ENCODE measurements at places on chromosomes 5 and 9.
A peak's percentile ranks its signal among the peaks of the same experiment; 100 is the strongest.

DNA sequence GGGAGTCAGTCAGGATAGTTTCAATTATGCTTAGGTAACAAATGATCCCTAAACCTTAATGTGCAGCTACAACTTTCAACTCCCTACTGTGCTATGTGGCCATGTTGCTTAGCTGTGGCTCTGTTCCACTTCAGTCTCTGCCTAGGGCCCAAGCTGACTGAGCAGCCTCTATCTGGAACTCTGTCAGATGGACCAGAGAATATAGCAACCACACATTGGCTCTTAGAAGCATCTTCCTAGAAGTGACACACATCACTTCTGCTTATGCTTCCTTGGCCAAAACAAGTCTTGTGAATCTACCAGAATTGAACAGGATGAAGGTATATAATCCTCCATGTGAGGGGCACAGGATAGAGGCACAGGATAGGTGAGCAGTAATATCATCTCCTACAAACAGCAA, 36.7 kb upstream of the TNC start:
- no peak for DNase-seq

DNA sequence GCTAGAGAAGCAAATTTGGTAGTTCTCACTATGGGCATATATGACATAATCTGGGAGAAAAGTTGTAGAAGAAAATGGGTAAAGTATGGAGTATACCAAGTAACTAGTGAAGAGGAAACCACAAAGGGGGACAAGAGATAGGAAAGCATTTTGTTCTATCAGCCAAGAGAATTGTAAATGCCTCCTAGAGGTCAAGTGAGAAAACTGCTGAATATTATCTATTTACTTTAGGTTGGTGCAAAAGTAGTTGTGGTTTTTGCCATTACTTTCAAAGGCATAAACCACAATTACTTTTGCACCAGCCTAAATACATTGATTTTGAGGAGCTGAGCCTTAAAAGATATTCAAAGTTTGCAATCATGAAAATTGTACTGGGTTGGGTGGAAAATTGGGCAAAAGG, 126.7 kb upstream of the GRHPR start:
- no peak for DNase-seq

GRCh38 chr9:18154661-18155060, 319.3 kb upstream of the ADAMTSL1 start:
- DNase-seq, result no peak

DNA sequence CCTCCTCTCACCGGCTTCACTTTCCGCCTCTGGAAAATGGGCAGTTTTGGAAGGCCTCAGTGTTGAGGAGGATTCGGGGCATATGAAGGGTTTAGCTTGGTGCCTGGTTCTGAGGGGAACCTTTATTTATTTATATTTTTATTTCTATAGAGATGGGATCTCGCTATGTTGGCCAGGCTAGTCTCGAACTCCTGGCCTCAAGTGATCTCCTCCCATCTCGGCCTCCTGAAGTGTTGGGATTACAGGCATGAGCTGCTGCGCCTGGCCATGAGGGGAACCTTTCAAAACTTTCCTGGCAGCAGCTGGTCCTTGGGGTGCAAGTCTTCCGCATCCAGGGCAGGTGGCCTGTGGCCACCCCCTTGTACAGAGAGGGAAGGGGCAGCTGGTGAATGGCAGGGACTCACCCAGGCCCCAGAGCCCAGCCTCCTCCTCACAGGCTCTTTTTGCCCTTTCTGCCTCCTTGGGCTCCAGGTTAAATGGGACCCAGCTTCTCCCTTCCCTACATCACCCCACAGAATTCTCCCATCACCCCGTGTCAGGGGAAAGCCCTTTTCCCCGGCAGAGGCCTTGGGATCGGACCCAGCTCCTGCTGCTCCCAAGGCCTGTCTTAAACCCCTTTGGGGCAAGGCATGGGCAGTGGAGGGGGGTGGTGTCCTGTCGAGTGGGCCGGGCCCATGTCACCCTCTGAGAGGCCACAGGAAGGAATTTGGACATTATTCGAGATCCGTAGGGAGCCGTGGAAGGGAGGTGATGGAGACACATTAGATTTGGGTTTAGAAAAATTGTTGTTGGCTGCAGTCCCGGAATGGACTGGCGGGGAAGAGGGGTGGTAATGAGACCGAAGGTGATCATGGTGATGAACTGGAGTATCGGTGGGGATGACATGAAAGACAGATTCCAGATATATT, 5.9 kb downstream of the NCS1 start:
- DNase-seq, result no peak

- DNase-seq, result peak; percentile 75
Observed at GRCh38 chr5:55936100-55936693, 58.6 kb downstream of the IL6ST start.

GRCh38 chr9:129612123-129612522, 8.8 kb downstream of the C9orf50 start:
- DNase-seq, result no peak

DNA sequence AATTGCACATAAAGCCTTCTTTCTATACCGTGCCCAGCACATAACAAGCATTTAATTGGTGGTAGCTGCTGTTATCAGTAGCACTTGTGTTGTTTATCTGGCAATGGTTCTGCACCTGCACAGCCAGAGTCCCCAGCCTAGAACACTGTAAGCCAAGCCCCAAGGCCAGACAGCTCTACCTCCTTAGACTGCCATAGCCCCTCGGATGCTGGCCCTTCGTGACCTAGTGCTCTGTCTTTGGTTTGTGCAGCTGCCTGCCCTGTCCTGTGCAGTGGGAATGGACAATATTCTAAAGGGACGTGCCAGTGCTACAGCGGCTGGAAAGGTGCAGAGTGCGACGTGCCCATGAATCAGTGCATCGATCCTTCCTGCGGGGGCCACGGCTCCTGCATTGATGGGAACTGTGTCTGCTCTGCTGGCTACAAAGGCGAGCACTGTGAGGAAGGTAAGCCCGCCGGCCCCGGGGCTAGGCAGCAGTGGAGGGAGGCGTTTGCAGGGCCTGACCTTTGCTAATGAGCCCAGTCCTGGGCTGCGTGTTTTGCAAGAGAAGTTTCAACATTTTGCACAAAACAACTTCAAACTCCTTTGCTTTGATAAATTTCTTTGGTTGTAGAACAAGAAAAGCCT, 173.3 kb upstream of the WWC1 start:
- no peak for DNase-seq

DNA sequence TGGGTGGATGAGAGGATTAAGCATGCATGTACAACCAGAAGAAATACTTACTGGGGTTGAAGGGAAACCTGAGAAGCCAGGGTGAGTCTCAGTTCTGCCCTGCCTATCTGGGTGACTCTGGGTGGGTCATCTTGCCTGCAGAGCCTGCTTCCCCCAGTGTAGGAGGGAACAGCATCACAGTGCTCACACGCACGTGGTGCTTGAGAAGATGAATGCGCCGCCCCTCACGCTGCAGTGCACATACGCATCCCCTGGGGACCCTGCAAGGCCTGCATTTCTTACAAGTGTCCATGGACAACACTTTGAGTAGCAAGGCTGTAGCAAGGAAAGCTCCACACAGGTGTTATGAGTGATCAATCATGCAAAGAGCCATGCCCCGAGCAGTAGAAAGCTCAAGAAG, 18.7 kb upstream of the GABBR2 start:
- no peak for DNase-seq

DNA sequence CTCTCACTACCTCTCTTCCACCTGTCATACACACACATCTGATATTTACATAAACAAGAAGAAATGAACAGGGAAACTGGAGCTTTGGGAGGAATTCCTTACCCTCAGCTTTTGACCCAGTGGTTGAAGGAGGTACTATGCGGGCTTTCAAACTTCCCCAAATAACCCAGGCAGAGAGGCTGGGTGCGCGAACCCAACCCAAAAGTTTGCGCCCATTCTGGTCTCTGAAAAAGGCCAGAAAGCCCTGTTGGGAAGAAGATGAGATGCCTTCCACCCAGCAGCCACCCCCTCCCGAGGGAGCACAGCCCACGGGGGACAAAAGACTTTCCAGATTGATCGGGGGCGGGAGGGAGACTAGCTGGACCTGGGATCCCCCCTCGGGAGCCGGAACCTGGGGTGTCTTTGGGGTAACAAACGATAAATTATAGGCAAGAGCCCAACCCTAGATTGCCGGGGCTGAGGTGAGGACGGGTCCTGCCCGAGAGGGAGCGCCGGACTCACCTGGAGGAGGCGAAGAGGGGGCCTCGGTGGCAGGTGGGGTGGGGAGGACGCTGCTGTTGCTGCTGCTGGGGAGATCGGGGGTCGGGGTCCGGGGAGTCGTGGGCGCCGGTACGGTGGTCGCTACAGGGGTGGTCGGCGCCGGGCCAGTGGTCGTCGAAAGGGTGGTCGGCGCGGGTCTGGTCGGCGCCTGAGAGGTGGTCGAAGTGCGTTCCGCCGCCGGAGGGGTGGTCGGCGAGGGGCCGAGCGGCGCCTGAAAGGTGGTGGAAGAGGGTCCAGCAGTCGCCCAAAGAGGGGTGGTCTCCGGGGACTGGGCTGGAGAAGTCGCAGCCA, 798 bp downstream of the MEGF9 start:
- DNase-seq, result peak; percentile 7

- no peak for DNase-seq
Observed at GRCh38 chr5:91293131-91293530, 90.0 kb downstream of the ARRDC3 start.

- no peak for DNase-seq
Observed at GRCh38 chr5:151742870-151743294, 15.5 kb downstream of the ATOX1 start.

DNA sequence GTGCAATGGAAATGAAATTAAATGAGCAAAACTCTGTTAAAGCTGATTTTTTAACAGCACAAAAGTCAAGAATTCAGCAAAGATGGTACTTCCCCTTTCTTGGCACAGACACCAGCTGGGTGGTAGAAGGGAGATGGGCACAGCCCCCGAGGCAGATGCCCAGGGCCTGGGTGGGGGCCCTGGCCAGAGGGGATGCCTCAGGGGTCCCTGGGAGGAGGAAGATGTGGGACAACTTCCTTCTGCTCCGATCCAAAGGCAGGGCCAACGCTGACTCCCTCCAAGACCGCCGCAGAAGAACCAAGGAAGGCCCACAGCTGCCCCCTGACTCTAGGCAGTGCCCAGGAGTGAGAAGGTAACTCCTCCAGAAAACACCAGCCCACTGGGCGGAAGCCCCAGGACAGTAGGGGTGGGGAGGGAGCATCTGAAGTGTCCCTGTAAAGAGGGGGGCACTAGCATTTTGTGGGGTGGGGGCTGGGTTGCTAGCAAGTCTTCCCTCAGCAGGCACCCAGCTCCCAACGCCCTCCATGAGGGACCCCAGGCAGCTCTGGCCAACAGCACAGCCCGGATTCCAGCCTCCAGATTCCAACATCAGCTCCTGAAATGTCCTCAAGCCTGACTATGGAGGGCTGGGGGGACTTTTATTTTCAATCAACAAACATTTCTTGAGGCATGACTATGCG, 4.9 kb downstream of the NACC2 start:
- DNase-seq, result no peak

- DNase-seq, result no peak
Observed at GRCh38 chr5:56914678-56915077, 5.3 kb downstream of the SETD9 start.

- no peak for DNase-seq
Observed at GRCh38 chr5:176742246-176743105, 67.9 kb upstream of the UNC5A start.

GRCh38 chr5:139669662-139670368, 21.7 kb downstream of the CXXC5 start:
- DNase-seq, result no peak

- DNase-seq, result no peak
Observed at GRCh38 chr9:122656378-122656777, 1.0 kb downstream of the OR1B1 start.

DNA sequence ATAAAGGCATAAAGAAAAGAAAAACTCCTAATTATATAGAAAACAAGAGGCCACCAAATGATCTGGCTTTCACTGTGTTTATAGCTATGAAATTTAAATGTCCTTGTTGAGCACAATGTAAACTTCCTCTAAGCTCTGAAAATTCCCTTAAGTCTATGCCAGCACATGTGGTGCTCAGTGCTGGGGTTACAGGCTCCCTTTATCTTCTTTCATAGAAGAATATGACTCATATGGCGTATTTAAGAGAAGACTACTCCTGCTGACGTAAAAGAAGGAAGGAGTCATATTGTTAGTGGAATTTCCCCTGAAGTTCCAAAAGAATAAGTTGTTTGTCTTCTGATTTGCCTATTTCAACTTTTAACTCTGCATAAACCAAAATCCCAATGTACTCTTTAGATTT, 30.4 kb downstream of the RNF145 start:
- DNase-seq, result no peak

- no peak for DNase-seq
Observed at GRCh38 chr5:151021746-151022145, 1.4 kb downstream of the GPX3 start.

- DNase-seq, result no peak
Observed at GRCh38 chr9:3884736-3885135, 358.9 kb upstream of the RFX3 start.

DNA sequence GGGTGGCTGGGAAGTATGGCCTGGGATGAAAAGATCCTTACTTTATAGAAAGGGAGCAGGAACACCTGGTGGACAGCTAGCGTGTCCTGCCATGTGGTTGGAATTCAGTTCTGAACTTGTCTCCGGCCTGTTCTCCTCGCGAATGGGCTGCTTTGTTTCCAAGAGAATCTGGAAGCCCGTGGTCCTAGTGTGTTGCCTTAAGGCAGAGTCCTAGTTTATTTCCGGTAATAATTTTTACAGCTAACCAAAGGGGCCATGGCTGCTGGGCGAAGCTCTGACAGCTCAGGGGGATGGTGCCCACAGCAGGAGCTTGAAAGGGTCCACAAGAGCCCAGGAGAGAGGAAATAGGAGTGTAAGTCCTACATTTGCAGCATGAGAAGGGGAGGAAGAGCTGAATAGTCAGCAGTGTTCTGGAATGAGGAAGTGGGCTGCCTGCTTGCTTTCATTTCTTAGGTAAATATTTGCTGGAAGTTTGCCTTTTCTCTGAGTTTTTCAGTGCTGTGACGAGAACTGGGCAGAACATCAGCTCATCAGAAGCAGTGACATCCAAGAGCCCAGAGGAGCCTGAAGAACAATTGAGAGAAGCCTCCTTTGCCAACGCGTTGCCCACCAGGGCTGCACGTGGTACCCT, 13.1 kb upstream of the IGFBPL1 start:
- no peak for DNase-seq

GRCh38 chr9:89591274-89592212, 13.3 kb upstream of the GADD45G start:
- DNase-seq, result no peak

- no peak for DNase-seq
Observed at GRCh38 chr5:36642089-36642488, 35.7 kb downstream of the SLC1A3 start.

GRCh38 chr5:118616281-118616680, 372.1 kb downstream of the DTWD2 start:
- DNase-seq, result no peak

- no peak for DNase-seq
Observed at GRCh38 chr9:137959641-137960411, 82.2 kb downstream of the CACNA1B start.
